ENCODE measurements at places on chromosomes 5 and 9.

DNA sequence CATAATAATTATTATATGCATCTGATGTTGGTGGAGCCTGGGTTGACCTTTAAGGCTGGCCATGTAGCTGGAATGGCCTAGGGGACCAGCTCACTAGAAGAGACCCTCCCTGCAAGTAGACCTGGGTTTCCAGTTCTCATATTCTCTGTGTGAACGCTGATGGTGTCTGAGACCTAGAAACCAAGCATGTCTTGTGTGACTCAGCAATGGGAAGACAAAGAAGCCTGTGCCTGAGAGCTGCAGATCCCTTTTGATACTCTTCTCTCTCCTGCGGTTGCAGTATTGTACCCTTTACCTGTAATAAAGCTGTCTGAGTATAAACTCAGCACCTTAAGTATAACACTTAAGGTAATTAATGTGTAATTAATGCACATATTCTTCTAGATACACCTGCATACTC, 22.2 kb downstream of the C9orf152 start:
- DNase-seq: no peak

DNA sequence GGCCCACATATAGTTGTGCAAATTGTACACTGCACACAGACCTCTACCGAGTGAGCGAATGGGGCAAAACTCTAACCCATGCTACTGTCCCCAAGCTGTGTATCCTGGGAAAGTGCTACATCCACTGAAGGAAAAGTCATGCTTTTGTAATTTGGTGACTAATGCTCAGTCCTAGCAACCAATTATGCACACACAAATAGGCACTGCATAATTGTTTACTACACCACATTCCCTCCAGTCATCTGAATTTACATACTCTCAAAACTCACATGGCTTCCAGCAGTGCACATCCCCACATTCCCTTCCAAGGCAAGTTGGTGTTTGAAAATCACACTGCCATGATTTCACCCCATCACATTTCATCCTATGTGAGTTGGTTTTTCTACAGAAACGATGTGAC, 125.9 kb upstream of the OSMR start:
- no peak for DNase-seq

- DNase-seq: no peak
Observed at GRCh38 chr5:172556262-172556661, 84.8 kb upstream of the NEURL1B start.

DNA sequence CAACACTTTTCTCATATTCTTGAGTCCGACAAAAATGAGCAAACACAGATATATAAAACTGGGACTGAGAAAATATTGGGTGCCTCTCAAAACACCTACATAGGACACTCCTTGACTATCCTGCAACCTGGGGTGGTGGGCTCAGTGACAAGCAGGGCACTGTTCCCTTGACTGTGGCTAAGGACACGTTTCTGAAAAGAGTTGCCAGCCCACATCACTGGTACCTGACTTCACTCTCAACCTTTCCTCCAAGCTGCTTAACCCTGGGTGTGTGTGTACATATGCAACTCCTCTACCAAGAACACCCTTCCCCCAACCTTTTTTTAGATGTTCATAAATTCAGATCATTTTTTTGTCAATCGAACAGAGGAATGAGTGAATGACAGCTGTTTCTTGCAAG, 148.7 kb downstream of the ACTL7B start:
- no peak for DNase-seq

- no peak for DNase-seq
Observed at GRCh38 chr9:556199-556598, 285.3 kb upstream of the DMRT1 start.

DNA sequence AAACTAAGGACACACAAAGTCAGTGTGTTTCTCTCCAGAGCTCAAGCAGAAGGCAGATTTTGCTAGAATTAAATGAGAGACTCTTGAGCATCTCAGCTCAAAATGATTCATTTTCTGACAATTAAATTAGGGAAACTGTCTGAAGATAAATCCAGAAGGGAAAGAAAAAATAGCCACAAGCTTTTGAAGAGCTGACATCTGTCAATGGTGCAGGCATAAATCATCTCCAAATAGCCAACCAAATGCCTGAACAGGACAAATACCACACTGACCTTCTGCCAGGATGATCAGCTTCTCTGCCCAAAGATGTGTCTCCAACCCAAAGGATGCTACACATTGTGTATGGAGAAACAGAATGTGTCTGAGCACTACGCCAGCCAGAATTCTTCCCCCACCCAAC, 199.3 kb downstream of the CTNND2 start:
- DNase-seq: no peak
